ENCODE measurements at places on chromosomes 12 and 14.

GRCh38 chr14:95660651-95661515 lies 25.3 kb upstream of the TCL1B start:
- no peak for DNase-seq

DNA sequence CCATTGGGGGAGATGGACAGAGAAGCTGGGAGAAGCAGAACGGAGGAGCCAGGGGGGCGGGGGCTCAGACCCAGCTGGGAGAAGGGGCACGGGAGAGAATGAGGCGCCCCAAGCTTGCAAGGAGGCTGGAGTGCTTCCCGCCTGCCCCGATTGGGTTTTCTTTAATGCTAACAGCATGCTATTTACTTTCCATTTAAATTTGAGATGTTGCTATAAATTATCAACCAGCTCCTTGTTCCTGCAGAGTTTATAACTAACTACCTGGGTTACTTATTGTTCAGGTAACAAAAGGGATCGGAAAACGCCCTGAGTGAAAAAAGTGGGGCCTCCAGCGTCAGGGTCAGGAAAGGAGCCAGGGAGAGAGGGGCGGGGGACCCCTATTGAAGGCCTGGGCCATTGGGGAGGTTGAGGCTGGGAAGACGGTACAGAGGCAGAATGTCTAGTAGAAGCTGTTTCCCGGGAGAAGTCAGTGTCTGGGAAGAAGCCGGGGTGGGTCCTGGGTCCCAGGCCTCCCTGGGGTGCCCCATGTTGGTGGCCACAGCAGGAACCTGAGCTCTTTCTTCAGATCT lies 2.5 kb downstream of the HNF1A start:
- no peak for DNase-seq

DNA sequence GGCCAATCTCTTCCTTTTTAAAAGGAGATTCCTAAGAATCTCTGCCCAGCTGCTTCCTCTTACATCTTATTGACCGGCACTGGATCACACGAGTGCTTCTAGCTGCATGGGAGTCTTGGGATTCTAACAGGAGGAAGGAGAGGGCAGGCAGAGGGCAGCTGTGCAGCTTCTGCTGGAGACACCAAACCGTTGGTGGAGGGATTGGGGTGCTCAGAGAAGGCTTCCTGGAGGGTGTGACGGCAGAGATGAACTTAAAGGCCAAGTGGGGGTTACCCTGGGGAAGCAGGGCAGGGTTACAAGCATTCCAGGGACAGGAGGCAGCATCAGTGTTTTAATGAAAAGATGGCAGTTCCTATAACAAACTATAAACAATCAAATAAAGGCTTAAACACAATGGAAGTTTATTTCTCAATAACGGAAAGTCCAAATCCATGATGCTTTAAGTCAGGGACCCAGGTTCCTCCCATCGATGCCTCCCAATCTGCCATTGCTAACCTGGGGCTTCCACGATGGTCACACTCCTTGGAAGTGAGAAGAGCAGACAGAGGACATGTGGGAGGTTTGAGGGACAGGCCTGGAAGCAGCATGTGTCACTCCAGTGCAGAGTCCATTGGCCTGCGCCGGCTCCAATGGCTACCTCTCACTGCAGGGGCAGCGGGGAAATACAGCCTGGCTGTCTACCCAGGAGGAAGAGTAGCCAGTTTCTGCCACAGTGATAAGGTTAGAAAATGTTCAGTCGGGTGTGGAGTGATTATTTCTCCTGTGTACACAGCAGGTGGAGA lies 53.1 kb upstream of the DDX11 start:
- DNase-seq, result no peak

DNA sequence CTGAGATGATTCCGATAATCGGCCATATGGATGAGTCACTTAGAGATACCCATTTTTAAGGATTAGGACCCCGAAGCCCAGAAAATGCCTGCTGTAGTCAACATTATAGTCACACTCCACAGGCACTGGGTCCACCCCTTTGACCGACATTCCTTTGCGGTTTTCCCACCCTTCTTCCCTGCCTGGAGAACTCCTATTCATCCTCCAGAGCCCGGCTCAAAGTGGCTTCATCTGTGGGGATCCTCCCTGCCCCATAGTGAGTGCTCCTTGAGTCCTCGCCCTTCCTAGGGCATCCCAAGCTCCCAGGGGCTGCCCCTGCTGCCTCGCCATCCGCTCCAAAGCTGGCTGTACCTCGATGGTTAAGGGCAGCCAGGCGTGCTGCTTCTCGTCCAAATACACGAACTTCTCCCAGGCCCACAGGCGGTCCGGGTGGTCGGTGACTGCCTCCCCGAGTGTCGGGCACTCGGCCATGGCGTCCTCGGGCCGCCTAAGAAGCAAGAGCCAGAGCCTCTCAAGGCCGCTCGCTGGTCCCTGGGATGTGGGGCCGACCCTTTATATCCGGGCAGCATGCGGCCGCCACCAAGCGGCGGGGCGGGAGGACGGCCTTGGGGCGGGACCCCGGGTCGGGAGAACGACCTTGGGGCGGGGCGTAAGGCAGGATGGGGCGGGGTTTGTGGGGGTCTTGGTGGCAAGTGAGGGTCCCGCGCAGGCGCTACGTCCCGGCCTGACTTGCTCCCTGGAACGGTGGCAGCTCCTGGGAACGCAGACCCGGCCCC lies at the start of gene TCL1A:
Gene TCL1A, minus strand, starts transcription at position 530 of the 776 bp plus-strand sequence. Its CDS starts 59 bp downstream, at position 471.
- no peak for DNase-seq

DNA sequence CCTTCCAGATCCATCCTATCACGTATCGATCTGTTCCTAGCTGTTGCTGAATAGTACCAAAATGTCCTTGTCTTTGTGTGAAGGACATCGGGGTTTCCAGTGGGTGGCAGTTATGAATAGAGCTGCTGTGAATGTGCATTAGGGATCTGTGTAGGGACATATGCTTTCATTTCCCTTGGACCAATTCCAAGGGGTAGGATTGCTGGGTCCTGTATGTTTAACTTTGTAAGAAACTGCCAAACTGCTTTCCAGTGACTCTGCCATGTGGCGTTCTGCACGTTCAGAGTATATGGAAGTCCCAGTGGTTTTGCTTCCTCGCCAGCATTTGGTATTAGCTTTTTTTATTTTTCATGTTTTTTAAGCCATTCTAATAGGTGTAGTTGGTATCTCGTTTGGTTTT lies 28.6 kb downstream of the PACS2 start:
- DNase-seq, result peak; percentile 40

DNA sequence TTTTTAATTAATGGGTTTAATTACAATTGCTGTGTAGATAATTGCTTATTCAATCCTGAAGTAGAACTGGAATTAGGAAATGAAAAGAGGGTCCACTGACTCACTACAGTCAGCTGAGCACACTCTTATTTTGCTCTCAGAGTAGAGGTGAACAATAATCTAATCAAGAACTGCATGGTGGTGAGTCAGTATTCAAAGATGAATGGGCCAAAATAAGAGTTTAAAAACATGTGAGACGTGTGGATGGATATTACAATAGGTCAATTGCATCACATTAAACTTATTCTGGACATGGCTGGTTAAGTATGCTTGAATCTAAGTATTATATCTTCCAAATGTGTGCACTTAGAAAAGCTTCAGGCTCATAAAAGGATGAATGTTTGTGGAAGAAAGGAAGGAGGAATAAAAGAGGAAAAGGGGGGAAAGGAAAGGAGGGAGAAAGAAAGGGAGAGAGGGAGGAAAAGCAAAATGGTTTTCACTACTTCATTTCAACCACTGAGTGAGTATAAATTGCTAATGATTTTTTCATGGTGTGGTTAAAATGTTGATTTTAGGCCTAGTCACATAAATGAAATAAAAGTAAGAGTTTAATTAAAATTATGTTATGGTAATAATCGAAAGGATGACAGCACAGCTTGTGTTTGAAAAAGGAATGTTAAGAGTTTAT lies 27.0 kb upstream of the EEA1 start:
- no peak for DNase-seq
